ENCODE measurements at places on chromosomes 16 and 17.

DNA sequence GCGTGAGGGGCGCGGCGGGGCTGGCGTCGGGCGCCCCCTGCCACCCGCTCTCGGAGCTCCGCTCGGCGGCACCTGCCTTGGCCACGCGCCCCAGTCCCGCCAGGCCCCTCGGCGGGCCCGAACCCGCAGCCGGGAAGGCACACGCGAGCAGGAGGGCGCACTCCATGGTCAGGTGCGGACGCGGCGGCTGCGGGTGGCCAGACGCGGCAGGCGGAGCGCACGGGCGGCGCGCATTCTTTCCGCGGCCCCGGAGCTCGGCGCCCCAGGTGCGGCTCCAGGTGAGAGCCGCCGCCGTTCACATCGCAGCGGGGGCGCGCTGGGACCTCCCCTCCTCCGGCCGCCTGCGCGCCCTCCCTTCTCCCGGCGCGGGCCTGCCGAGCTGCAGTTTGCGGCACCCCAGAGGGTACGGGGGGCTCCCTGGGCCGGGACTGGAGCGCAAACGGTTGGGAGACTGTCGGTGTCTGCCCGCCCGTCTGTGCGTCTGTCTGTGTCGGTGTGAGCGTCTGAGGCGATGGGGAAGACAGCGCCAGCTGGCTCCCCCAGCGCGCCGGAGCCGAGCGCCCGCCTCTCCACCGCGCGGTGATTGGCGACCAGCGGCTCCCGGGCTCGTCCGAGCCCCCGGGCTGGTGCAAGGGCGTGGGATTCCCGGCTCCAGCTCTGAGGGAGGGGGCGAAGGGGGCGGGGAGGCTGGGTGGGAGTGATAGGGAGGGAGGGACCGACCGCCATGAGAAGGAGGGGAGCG is at the start of gene ADAMTS18:
TSS of gene ADAMTS18 (minus strand) at position 505 of the 742 bp plus-strand sequence. CDS start at position 166, 339 bp downstream.
- no peak for DNase-seq

DNA sequence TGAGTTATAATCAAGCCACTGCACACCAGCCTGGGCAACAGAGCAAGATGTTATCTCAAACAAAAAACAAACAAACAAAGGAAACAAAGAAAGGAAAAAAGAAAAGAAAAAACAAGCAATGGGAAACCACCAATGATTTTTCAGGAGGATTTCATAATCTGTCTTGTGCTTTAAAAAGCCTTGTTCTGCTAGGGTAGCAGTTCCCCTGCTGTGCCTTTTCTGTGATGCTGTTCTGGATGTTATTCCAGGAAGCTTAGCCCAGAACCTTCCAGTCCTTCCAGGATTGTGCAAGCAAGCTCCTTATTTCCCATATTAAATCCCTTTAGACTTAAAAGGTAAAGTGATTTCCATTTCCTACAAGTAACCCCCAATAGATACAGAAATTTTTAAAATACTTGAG is 171.1 kb downstream of the ABCC12 start:
- no peak for DNase-seq

GRCh38 chr17:17816240-17816814 is 20.5 kb downstream of the SREBF1 start:
- DNase-seq, result no peak

DNA sequence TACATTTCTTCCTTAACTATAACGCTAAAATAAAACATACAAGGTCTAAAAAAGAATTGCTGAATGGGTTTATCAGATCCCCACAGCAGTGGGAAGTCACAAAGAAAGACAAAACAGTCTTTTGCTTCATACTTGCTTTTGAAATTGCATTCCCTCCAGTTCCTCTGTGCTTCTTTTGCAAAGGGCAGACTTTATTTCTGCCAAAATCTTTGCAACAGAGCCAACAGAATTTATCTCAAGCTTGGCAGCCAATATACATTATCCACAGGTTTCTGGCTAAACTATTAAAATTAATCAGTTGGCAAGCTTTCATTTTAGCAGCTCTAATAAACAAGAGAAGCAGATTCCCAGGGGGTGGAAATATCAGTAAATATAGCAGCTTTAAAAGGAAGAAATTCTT is 378.9 kb upstream of the CA10 start:
- no peak for DNase-seq

GRCh38 chr17:56676810-56677209 is 83.3 kb downstream of the NOG start:
- no peak for DNase-seq

DNA sequence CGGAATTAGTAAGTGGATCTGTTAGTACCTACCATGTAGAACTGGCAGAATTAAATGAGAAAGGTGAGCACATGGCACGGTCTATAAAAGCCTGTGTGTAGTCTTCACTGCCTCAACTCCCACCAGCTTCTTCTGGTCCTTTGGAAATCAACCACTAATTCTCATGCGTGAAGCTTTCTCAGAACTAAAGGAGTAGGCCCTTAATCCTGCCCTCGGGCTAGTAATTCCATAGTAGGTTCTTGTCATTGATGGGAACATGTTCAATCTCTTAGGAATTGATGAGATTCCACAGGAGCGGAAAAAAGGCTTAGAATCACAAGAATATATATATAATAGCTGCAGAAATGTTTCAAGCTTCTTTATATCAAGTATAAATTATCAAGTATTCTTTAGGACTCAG is 21.7 kb downstream of the CDR2 start:
- DNase-seq, result no peak

- no peak for DNase-seq
Observed at GRCh38 chr17:1736348-1737281, 6.1 kb upstream of the SERPINF2 start.

DNA sequence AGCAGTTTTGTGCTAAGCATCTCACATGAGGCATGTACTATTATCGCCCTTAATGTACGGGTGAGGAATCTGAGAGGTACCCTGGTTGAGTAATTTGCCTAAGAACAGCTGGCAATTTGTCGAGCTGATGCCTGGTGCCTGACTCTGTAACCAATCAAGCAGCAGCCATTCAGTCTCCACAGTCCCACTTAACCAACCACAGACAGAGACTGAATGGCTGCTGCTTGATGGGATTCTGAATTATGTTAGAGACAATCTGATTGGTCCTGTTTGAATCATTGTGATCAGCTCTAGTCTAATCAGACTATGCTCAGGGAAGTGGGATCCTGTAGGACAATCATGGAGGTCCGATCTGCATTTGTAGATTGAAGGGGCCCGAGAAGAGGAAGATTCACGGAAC is 447.0 kb downstream of the SHISA9 start:
- DNase-seq, result no peak

GRCh38 chr17:9247401-9247938 is 226.2 kb downstream of the NTN1 start:
- peak; percentile 3 for DNase-seq

- no peak for DNase-seq
Observed at GRCh38 chr16:87956098-87956364, 4.8 kb downstream of the BANP start.

DNA sequence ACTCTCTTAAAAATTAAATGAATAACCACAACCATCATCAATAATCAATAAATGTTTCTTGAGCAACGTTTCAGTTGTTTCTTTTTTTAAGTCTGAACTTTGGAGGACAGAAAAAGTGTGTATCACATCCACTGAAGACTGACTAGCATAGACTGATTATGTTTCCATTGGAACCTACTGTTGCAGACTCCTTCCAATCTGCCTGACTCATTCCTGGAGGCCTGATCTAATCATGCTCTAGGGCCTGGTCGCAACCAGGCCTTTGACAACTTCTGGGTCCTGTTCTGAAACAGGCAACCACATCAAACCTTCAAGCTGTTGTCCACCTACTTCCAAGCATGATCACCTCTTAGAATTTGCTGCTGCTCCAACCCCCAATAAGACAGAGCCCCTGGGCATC is 109.2 kb upstream of the NUDT7 start:
- DNase-seq, result no peak

DNA sequence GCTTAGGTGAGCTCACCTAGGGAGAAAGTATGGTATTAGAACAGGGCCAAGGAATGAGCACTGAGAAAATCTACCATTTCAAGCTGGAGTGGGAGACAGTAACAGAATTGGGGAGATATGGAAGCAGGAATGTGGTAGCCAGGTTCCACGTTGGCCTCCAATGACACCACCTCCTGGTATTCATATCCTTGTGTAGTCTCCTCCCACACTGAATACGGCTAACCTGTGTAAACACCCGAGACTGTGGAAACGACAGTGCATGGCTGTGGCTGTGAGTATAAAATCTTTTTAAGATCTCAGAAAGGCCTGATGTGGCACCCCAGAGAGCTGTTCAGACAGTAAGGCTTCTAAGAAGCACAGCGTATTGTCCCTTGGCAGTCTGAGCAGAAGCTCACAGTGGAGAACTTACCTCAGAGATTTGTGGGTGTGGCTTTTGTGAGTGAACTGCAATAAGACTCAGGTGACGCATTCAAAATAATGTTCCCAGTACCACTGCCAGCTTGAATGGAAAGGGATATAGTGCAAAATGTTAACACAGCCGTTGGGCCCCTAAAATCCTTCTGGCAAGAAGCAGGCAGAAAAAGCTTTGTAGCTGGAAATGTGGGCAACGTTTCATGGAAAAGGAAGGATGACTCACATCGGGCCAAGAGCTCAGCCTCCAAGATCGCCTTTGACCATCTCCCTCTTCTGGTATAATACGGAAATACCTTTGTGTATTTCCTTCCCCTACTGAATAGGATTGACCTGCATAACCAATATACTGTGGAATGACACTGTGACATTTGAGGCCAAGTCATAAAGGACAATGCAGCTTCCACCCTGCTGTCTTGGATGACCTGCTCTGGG is 14.4 kb downstream of the SDR42E1 start:
- no peak for DNase-seq

DNA sequence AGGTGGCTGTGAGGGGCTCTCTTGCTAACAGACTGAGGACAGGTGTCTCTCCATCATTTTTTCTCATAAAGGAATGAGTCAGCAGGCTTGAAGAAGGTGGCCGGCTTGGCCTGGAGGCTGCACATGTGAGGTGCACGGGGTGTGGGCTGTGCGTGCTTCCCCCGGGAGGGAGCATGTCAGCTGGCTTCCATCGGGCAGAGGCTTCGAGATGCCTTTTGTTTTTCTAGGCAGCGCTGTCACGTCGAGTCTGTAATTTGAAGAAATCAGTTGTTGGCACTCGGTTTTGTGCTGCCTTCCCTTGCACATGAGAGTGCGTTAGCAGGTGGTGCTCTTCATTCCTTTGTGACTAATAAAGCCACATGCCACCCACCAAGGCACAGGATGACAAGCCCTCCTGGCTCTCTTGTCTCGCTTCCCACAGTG is 89.7 kb downstream of the NPIPB11 start:
- DNase-seq, result no peak

- no peak for DNase-seq
Observed at GRCh38 chr17:66655861-66656260, 179.1 kb upstream of the CACNG5 start.

DNA sequence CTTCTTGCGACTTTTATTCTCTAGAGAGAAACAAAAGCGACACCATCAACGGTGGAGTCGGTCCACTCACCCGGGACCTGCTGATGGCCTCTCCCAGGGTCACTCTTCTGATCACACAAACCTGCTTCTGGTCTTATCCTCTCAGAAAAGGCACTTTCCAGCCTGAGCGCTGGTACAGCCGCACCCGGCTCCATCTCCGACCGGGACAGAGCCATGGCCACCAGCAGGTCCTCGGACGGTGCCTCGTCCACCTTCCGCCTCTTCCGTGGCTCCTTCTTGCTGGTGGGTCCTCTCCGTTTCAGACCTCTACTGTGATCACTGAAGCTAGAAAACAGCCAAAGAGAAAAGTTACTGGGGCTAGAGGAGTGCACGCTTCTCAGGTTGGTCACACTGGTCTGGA is 13.7 kb downstream of the SLX4 start:
- no peak for DNase-seq

DNA sequence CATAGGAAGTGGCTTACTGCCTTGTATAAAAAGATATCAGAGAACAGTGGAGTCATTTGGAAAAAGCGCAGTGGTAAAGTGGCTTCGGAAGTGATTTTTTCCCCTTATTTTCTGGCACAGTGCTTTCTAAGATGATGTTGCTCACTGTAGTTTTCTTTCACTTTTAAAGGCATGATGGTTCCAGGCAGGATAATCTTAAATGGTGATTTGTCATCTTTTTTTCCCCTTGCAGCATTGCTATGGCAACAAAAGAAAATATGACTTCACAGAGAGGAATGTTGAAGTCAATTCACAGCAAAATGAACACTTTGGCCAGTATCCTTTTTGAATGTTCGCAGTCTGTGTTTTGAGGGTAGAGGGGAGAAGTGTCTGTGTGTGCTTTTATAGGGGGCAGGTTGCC is 42.5 kb downstream of the GOSR1 start:
- DNase-seq, result no peak

GRCh38 chr16:10896165-10896564 is 19.2 kb downstream of the CIITA start:
- DNase-seq, result no peak

DNA sequence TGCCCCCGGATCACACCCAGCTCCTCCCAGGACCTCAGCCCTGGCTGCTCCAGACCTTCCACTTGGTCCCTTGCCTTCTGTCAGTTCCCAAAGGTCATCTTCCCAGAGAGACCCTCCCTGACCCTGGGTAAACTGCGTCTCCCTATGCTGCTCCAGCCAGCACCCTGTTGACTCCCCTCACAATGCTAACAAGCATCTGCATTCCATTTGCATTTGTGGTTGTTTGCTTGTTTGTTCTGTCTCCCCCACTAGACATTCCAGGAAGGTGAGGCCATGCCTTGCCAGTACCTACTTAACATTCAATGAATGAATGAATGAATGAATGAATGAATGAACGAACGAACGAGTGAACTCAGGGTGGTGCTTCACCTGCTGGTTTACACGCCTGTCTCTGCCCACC is 171.2 kb downstream of the WSCD1 start:
- no peak for DNase-seq

DNA sequence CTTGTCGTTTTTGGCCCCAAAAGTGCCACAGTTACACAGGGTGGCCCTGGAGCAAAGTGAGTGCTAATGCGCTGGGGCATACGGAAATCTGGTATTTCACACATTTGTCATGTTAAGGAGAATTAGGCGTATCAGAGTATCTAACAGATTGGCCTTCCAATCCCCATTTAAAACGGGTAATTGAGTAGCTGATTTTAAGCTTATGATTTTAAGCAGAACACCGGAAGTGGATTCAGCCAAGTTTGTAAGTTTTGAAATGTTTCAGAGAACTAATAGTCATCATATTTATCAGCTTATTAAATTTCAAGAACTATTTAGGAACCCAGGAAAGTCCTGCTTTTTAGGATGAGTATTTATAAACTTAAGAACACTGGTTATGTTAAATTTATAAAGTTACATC is 19.5 kb downstream of the LRRC75A start:
- DNase-seq, result no peak

- DNase-seq, result no peak
Observed at GRCh38 chr17:77862890-77863813, 95.4 kb upstream of the TNRC6C start.

DNA sequence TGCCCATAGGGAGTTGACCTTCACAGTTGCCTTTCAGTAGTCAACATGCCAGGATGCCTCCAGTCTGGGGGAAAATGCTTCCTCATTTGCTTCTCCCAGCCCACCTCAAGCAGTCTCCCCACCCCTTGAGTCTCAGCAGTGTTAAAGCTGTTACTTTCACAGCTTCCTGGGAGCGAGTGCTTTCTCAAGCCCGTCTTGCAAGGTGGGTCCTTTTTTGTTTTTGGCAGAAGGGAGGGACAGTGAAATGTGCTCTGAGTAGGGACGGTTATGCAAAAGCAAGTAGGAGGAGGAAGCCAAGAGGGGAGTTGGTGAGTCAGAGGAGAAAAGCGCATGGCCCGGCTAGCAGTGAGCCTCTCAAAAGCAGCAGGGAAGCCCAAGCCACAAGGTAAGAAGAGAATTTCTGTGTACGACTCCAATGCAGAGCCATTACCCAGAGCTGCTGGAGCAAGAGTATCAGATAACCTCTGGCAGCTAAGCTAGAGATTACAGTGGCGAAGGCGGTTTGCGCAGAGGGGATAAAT is at the start of gene CHST4:
TSS of gene CHST4 (plus strand) at position 316 of the 521 bp plus-strand sequence. CDS start 10,252 bp downstream, outside the sequence.
- DNase-seq, result no peak

GRCh38 chr17:78979780-78980623 is at the start of gene LGALS3BP:
TSS of gene LGALS3BP (minus strand) at chr17:78979923. CDS start at chr17:78977191, 2,732 bp downstream.
- DNase-seq, result peak; percentile 80
